ENCODE measurements at places on chromosomes 7 and 10. TPM values are rescaled to one million over a fixed set of nuclear protein-coding genes. Genes with fewer than 3 reads are reported as not detected.

NRP1 gene
- total RNA-seq = 18.3 TPM

EN2 gene
- total RNA-seq = under 0.01 TPM

LIMK1 gene
- 13.2 TPM for total RNA-seq

APBB1IP gene
- 0.45 TPM for total RNA-seq

All from esophagus squamous epithelium (tissue), 5 donors.